ENCODE measurements at places on chromosomes 16 and 17.

DNA sequence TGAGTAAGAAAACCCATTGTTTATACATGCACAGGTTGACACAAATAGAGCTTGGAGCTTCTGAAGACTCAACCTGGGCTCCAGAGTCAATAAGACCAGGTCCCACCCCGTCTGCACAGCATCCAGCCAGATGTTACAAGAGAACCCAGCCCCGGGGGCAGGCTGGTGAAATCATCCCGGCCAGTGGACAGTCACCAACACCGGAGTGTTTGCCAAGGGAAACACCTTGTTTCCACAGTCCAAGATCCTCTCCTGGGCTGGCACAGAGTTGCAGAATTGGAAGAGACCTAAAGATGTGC is 90.3 kb downstream of the RAB11FIP4 start:
- DNase-seq = no peak

DNA sequence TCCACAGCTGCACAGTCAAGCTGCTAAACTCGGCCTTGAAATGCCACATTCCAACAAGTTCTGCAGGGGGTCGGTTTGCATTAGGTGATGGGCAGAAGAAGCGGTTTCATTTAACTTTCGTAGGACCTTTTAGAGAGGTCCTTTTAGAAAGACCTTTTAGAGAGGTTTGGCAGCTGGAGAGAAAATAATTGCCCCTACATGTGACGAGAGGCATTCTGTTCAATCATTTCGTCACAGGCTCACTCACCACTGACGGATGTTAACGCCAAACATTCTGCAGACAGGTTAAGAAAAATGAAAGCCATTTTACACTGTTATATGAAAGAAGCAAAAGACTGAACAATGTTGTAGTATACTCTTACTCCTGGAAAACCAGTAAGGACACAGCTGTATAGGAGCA is 76.5 kb upstream of the ZNF423 start:
- no peak for DNase-seq

- no peak for DNase-seq
Observed at GRCh38 chr17:50946891-50947781, 81.0 kb upstream of the TOB1 start.

GRCh38 chr17:38851434-38851833 is 2.1 kb downstream of the RPL23 start:
- DNase-seq = no peak

GRCh38 chr17:45784741-45785479 is 790 bp downstream of the CRHR1 start:
- peak; percentile 65 for DNase-seq

GRCh38 chr16:56102906-56103305 is 88.4 kb upstream of the GNAO1 start:
- DNase-seq = peak; percentile 68

Measured in HAP-1 (cell line).